Activated T-helper 1 cell treated with anti-CD3 and anti-CD28 coated beads, Interleukin-2, amount 50 U/mL, for 16 hours (primary cell): ENCODE measurements at places on chromosomes 5 and 9.

- DNase-seq: no peak
Observed at GRCh38 chr9:117300371-117301110, 114.3 kb downstream of the ASTN2 start.

GRCh38 chr5:149405550-149406202 is 26.6 kb upstream of the IL17B start:
- no peak for DNase-seq

- DNase-seq: no peak
Observed at GRCh38 chr5:102628441-102629175, 126.5 kb upstream of the PAM start.

DNA sequence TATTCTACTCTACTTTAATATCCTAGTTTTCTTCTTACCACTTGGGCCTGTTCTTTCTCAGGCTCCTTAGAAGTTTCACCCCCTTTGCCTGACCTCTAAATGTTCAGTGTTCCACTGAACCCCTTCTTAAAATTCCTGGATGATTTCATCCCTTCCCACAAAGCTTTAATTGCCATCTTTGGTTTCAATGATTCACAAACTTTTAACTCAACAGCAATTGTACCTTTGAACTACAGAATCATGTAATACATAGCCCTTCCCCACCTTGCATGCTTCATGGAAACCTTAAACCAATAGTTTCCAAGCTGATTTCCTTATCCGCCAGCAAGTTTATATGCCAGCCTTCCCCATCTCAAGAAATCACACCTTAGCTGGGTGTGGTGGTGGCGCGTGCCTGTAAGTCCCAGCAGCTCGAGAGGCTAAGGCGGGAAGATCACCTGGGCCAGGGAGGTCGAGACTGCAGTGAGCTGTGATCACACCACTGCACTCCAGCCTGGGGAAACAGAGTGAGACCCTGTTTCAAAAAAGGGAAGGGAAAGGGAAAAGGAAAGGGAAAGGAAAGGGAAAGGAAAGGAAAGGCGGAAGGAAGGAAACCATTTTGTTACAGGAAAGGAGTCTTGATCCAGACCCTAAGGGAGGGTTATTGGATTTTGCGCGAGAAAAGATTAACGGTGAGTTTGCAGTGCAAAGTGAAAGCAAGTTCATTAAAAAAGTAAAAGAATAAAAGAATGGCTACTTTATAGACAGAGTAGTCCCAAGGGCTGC is 1023.7 kb upstream of the DMAC1 start:
- DNase-seq: no peak

DNA sequence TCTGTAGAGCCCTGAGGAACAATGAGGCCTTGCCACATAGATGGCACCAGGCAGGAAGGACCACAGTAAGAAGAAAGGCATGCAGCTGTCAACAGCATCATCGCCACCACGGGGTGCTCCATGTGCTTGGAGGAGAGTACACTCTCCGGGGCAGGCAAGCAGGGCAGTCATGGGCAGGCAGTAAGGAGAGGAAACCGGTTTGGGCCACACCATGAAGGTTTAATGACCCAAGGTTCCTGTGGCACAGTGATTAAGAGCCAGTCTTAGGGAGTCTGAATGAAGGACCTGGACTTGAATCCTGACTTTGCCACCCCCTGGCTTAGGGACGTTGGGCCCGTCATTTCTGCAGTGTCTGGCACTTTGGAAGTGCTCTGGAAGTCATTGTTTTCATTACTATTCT is 80.6 kb upstream of the ZBTB43 start:
- no peak for DNase-seq

DNA sequence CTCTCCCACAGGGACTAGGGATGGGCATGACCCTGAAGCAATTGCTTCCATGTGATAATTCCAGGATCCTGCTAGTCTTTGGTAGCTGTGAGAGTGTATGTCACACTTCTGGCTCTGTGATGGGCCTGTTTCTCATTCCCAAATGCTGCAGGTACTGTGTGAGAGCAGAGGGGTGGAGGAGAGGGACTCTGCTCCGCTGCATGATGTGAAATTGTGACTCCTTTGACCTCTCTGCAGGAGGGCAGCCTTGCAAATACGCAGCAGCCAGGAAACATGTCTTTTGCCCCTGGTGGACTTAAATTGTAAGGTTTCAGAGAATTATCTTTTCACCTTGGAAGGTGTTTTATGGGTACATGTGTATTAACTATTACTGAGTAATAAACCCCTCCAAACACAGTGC is 61.6 kb downstream of the SFXN1 start:
- DNase-seq: no peak
